ENCODE measurements at places on chromosomes 4 and X. TPM values are rescaled to one million over a fixed set of nuclear protein-coding genes. Genes with fewer than 3 reads are reported as not detected.

KLHL4 gene
- total RNA-seq = 3.5 TPM

MEPE gene
- not detected for total RNA-seq

MAGEC1 gene
- 0.02 TPM for total RNA-seq

SMPX gene
- total RNA-seq = not detected

TRMT2B gene
- total RNA-seq = 14.8 TPM

All from A549 treated with RU486 at 1 μM for 4 hours (cell line).